Esophagus squamous epithelium (tissue), 5 donors: ENCODE measurements at places on chromosomes 7 and 10.

DNA sequence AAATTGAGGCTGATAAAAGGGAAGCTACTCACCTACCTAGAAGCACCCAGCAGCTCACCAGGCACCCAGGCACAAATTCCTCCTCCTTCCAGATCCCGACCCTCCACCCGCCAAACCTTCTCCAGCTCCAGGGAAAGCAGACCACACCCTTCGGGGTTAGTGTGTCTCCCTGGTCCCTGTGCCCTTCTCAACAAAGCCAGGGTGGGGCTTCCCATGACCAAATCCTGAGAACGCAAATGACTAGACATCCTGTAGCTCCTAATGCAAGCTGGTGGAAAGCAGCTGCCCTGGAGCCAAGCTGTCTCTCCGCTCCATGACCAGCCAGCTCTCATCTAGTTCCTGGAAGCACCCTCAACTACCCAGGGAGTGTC is 4.4 kb downstream of the TBX20 start:
- DNase-seq, result no peak

DNA sequence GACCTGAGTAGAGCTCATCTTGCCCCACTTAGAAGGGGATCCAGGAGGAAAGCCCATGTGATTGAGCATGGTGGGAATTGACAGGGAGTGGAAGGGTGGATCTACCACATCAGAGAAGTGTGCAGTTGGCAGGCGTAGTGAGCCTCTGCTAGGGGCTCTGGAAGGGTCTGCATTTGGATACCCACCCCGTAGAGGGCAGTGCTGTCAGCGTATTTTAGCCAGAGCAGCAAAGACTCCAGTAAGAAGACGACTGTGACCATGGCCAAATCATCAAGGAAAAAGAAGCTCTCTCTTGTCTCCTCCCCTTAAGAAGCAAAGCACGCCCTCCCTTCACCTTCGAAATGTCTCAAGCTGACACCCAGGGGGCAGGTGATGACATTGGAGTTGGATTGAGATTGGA is 68.8 kb upstream of the INHBA start:
- no peak for DNase-seq

DNA sequence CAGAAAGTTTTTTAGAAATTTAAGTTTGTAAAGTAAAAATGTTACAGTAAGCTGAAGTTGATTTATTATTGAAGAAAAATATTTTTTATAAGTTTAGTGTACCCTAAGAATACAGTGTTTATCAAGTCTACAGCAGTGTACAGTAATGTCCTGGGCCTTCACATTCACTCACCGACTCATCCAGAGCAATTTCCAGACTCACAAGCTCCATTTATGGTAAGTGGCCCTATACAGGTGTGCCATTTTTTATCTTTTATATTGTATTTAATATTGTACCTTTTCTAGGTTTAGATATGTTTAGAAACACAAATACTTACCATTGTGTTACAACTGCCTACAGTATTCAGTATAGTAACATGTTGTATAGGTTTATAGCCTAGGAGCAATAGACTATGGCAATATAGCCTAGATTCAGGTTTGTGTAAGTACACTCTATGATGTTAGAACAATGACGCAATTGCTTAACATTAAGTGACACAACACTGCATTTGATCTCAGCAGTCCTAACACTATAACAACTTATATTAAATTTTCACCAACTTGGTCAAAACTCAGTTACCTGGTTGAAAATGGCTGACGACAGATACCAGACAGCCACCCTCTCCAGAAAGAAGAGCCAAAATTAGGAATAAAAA is 45.7 kb downstream of the HIBADH start:
- no peak for DNase-seq

DNA sequence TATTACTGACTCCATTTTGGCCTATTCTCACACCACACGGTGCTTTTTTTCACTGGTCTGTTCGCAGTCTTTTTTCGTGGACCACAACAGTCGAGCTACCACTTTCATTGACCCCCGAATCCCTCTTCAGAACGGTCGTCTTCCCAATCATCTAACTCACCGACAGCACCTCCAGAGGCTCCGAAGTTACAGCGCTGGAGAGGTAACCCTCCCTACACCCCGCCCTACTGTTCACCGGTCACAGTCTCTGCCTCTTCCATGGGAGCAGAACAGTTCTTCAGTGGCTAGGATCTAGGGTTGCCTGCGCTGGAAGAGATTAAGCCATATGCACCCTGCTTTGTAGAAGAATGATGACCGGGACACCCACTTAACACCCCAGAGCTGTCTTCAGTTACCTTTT is 103.4 kb upstream of the STK17A start:
- no peak for DNase-seq

DNA sequence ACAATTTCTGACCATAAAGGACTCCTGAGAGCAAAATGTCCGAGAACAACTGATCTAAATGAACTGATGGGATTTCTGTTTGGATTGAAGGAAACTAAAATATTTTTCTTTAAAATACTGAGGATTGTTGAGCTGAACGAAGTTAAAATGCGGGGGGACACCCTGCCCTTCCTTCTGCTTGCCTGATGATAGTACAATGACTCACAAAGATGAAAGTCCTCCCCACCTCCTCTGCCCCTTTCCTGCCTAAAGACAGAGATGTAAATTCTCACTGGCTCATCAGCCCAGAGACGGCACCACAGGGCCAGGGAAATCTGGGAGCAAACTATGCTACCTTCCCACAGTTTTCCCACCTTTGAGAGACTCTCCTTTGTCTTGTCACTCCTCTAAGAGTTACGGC is 180.6 kb downstream of the PHTF2 start:
- no peak for DNase-seq

GRCh38 chr10:46540412-46541016 is 15.9 kb downstream of the GPRIN2 start:
- DNase-seq, result no peak

DNA sequence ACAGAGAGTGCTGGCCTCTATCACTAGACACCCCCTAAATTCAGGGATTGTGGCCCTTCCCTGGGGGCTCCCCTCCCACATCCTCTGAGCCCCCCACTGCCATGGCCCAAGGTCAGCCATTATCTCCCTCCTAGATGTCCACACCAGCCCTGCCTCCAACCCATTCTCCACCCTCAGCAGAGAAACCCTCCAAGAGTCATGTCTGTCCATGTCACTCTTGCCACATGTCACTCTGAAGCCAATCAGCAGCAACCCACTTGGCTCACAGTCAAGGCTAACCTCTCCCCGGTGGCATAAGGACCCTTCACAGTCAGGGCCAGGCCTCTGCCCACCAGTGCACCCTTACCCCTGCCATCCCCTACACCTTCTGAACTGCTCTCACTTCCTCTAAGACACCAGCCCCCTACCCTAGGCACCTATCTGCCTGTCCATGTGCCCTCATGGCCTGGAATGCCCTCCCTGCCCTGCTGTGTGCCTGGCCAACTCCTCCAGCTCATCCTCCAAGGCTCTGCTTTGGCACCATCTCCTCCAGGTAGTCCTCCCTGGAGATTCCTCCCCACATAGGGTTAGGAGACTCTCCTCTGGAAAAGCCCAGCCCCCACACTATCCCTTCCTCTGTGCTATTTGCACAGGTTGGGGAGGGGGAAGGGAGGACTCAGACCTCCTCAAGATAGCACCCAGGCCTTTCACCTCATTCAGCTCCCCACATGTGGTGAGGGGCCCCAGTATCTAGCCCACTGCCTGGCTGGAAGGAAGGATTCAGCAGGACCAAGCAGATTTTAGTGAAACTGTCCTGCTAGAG is 83.7 kb downstream of the GRID1 start:
- DNase-seq, result no peak

GRCh38 chr7:5795752-5796475 is 14.5 kb upstream of the RNF216 start:
- DNase-seq, result no peak
